T-helper 2 cell treated with Interferon-gamma antibody and Interleukin-4, amounts not matched to agents 5 μg/mL and 100 μg/mL, for 36 hours (primary cell): ENCODE measurements at places on chromosomes 7 and 10.

DNA sequence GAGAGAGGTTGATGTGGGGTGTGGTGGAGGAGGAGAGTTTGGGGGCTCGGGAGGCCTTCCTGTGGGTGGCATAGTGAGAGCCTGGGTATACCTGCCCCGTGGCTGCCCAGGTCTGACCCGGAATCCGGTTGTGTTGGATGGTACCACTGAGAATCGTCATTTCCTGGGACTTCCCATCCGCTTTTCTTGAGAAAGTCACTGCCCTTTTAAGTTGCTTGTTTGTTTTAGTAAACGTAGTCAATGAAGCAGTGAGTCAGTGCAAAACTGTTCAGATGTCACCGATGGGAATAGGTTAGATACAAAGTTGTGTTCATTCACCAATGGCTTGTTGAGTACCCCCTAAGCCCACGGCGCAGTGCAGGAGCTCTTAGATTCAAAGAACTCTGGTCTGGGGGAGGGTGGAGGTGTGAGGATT, 285.8 kb downstream of the CAMK1D start:
- peak overlapping the region; percentile 92 for H3K27ac ChIP-seq
- peak overlapping the region; percentile 54 for H3K4me3 ChIP-seq
- H3K27me3 ChIP-seq: no peaks in the 10 kb centered on the region
- peaks cover 42% of the 10 kb centered on the region for H3K4me1 ChIP-seq
- H3K36me3 ChIP-seq: no peaks in the 10 kb centered on the region

- no peaks in the 10 kb centered on the region for H3K36me3 ChIP-seq
- no peak overlapping the region for H3K4me3 ChIP-seq
- peaks cover 10% of the 10 kb centered on the region for H3K4me1 ChIP-seq
Measured at GRCh38 chr10:78212060-78212785, 178.6 kb downstream of the RPS24 start.

- H3K36me3 ChIP-seq: peaks cover 2% of the 10 kb centered on the region
- H3K4me1 ChIP-seq: peaks cover 7% of the 10 kb centered on the region
- H3K27me3 ChIP-seq: no peaks in the 10 kb centered on the region
- H3K27ac ChIP-seq: no peak overlapping the region
- DNase-seq: no peak
- H3K4me3 ChIP-seq: no peak overlapping the region
Measured at GRCh38 chr10:67803588-67804394, 34.2 kb downstream of the DNAJC12 start.

- no peak overlapping the region for H3K27ac ChIP-seq
- no peaks in the 10 kb centered on the region for H3K36me3 ChIP-seq
- no peak overlapping the region for H3K4me3 ChIP-seq
Measured at GRCh38 chr10:83038631-83039030, 1100.7 kb upstream of the GHITM start.

DNA sequence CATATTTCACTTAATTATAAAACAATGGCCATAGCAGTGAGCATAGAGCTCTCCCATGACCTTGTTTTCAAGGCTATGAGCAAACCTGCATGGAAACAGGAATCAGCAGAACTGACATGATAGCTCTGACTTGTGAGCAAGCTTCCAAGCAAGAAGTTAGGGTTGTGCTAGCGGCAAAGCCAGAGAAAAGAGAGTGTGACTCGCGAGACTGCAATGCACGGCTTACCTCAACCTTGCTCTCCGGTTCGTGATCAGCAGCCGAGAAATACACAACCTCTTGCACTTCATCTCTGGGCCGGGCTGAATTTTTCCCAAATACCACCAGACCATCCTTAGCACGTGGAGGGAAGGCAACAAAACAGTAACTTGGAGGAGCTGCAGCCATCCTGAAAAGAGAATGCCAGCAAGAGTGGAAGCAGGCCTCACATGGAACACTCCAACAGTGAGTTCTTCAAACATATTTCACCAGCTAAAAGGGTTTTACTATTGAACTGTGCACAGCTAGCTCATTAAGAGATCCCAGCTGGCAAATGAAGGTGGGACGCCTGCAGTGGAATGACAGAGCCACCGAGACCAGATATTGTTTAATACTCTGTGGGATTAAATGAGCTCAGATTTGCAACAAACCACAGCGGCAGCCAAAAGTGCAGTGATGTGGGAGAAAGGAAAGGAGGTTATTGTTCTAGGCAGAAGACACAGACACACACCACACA, 20.8 kb downstream of the SCRN1 start:
- peaks cover 24% of the 10 kb centered on the region for H3K27me3 ChIP-seq
- peaks cover 6% of the 10 kb centered on the region for H3K4me1 ChIP-seq
- H3K36me3 ChIP-seq: no peaks in the 10 kb centered on the region
- H3K4me3 ChIP-seq: no peak overlapping the region

DNA sequence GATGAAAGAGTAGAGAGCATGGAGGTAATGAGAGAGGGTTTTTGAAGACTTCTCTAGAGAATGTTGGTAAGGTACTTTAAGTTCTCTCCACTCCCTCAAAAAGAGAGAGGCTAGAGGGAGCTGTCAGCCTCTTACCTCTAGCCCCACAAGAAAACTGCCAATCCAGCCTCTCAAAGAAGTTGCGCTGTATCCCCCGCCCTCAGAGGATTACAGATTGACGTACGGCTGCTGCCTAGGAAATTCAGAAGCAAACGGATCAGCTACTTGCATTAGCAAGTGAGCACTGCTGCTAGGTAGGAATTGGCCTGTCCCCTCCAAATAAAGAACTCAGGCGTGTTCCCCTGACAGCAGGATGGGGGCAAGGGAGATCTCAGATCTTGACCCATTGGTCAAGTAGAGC, 34.2 kb downstream of the TYW1B start:
- H3K4me1 ChIP-seq: no peaks in the 10 kb centered on the region
- no peak overlapping the region for H3K27ac ChIP-seq
- DNase-seq: no peak
- H3K4me3 ChIP-seq: no peak overlapping the region
- peaks cover 11% of the 10 kb centered on the region for H3K36me3 ChIP-seq

DNA sequence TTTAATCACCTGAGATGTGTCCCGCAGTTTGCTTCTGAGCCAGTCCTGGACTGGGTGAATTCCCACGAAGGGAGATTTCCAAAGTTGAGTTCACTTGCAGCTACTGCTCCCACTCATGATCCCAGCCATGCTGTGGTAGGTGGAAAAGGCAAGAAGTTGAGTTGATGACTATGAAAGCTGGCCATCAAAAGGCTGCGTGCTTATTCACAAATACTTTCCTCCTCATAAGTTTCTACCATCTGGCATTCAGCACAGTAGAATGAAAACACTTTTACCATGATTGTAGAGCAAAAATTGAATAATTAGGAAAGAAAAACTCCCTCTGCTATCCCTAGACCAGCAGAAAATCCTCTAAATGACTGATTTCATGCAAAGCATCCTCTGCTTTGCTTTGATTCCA, 281.8 kb downstream of the INHBA start:
- no peaks in the 10 kb centered on the region for H3K27me3 ChIP-seq
- H3K27ac ChIP-seq: no peak overlapping the region
- no peaks in the 10 kb centered on the region for H3K4me1 ChIP-seq
- no peaks in the 10 kb centered on the region for H3K36me3 ChIP-seq
- DNase-seq: no peak
- H3K4me3 ChIP-seq: no peak overlapping the region

DNA sequence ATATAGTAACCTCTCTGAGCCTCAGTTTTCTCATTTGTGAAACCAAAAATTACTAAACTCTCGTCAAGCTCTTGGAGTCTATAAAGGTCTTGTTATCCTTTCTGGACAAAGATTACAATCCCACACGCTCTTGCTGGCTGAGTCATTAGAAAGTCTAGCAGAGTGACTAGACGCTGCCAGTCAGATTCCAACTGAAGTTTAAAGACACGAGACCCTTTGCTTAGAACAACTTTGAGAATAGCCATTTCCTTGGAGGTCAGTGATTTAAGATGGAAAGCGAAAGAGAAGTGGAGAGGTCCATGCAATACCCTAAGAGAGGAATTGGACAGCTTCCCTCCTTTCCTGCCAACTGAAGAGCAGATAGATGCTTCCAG, 119.5 kb downstream of the APBB1IP start:
- no peaks in the 10 kb centered on the region for H3K27me3 ChIP-seq
- no peak for DNase-seq
- peaks cover 51% of the 10 kb centered on the region for H3K36me3 ChIP-seq
- no peak overlapping the region for H3K27ac ChIP-seq

DNA sequence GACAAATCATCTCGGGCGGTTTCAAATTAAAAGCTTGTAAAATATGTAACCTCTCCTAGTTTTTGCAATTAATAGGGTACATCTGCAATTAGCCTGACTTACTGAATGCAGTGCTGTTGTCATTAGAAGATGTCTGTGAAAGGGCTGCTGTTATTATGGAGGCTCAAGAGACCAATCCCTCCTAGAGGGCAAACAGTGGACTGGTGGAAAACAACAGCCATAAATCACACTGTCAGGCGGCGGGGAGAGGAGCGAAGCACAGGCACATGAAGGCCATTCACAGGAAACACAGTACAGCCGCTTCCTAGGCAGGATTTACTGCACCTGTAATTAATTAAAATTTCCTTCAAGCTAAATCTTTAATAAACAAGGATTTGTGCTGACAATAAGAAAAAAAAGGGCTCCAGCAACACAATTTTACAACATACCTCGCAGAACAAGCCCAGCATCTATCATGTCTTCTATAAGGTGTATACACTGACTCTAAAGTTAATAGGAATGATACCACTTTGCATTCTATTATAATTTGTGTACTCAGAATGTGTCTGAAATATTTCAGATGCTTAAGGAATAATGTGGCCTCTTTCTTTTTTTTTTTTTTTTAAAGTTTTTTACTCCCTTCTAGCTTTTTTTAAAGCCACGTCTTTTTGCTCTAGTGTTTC, 50.7 kb downstream of the ERCC6 start:
- no peaks in the 10 kb centered on the region for H3K27me3 ChIP-seq
- no peak overlapping the region for H3K4me3 ChIP-seq
- H3K27ac ChIP-seq: no peak overlapping the region
- H3K4me1 ChIP-seq: peaks cover 21% of the 10 kb centered on the region

GRCh38 chr10:1195828-1196227, 139.6 kb downstream of the WDR37 start:
- H3K36me3 ChIP-seq: no peaks in the 10 kb centered on the region
- peaks cover 19% of the 10 kb centered on the region for H3K27me3 ChIP-seq
- H3K27ac ChIP-seq: no peak overlapping the region
- DNase-seq: no peak

GRCh38 chr10:69578508-69578991, 5.3 kb upstream of the NEUROG3 start:
- peaks cover 4% of the 10 kb centered on the region for H3K4me1 ChIP-seq
- no peak overlapping the region for H3K27ac ChIP-seq
- no peak overlapping the region for H3K4me3 ChIP-seq

- no peak overlapping the region for H3K4me3 ChIP-seq
- H3K4me1 ChIP-seq: peaks cover 14% of the 10 kb centered on the region
- H3K27ac ChIP-seq: no peak overlapping the region
- no peaks in the 10 kb centered on the region for H3K27me3 ChIP-seq
- DNase-seq: no peak
Measured at GRCh38 chr10:37991655-37992054, 15.2 kb upstream of the ZNF25 start.

DNA sequence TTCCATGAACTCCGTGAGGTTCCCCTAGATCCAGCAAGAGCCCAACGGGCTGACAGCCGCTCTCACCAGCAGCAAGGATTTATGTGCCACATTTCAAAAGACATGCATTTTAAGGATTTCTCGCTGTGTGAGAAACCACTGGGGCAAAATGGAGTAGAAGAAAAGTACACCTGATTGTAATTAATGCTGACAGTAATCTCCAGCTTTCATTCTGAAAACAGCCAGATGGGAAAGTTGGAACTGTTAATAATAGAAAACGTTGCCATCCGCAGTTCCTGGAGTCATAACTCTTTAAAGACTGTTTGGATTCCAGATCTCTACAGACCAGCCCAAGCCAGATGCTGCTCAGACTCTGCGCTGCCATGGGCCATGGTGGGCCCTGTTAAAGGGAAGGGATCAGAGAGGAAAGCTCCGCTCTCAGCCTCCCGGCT, 216.9 kb upstream of the GLI3 start:
- DNase-seq: no peak
- no peaks in the 10 kb centered on the region for H3K36me3 ChIP-seq
- H3K27me3 ChIP-seq: no peaks in the 10 kb centered on the region

DNA sequence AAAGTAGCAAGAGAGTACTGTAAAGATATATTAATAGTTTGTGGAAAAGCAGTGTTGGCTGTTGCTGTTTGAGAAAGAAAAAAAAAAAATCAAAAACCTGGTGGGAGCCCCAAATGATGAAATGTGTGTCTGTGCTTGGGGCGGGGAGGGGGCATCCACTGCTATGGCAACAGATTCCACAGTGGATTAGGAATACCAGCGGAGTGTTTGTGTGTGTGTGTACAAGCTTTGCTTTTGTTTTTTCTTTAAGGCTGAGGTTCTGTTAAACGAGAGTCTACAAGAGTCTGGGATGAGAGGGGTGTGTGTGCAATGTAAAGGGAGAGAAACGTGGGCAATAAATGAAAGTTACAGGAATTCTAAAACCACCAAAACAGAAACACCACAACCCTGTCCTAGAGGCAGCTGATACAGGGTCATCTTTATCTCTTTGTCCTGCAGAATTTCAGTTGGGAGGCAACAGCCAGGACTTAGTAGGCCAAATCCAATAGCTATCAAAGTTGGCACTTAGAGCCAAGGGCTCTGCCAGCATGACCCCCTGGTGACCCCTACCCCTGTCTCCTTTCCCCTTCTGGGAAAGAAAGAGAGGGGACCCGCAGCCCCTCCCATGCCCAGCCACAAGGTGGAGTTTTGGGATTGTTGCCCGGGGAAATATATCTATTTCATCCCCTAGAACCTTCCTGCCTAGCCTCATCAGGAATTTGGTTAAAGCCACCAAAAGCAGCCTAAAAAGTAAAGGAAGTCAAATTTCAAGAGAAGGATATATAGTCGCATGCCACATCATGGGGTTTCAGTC, 85.4 kb downstream of the OSBPL3 start:
- H3K36me3 ChIP-seq: peaks cover 27% of the 10 kb centered on the region
- no peak overlapping the region for H3K4me3 ChIP-seq
- H3K4me1 ChIP-seq: peaks cover 57% of the 10 kb centered on the region

GRCh38 chr10:132920101-132920925, 22.1 kb downstream of the CFAP46 start:
- H3K27me3 ChIP-seq: no peaks in the 10 kb centered on the region
- DNase-seq: no peak
- no peak overlapping the region for H3K27ac ChIP-seq

GRCh38 chr7:71995111-71995510, 417.0 kb downstream of the CALN1 start:
- H3K27me3 ChIP-seq: no peaks in the 10 kb centered on the region
- H3K36me3 ChIP-seq: no peaks in the 10 kb centered on the region
- no peaks in the 10 kb centered on the region for H3K4me1 ChIP-seq
- no peak overlapping the region for H3K27ac ChIP-seq

- peaks cover 50% of the 10 kb centered on the region for H3K4me1 ChIP-seq
- H3K36me3 ChIP-seq: peaks cover 63% of the 10 kb centered on the region
- H3K27ac ChIP-seq: peak overlapping the region; percentile 98
- DNase-seq: peak; percentile 87
- peak overlapping the region; percentile 64 for H3K4me3 ChIP-seq
Measured at GRCh38 chr7:24821045-24821753, 63.9 kb upstream of the GSDME start.
